ENCODE measurements at places on chromosomes 7 and 10.
A peak's percentile ranks its signal among the peaks of the same experiment; 100 is the strongest.

DNA sequence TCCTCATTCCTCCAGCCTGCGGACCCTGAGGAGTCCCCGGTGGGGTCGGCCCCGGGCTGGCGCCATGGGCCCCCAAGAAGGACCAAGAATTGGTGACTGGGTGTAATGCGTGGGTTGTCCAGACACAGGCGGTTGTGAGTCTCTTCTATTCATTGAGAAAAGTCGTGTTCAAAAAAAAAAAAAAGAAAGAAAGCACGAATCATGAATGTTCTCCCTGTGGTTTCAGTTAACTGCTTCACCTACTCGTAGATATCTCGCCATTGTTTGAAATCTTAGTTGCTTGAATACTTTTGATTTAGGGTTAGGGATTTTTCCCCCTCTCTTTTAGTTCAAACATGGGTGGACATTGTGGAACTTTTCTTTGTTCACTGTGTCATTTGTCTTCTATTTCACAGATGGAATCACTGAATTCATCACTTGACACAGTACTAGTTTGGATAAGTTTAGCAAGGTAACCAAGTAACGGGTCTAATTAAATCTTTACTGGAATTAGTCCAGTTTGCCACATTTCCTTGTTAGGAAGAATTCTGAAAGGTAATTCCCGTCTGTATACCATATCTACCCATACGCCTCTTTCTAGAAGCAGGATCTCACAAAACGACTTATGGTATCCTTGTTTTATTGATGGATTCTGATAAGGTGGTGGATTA lies 775 bp downstream of the STARD3NL start:
- H3K36me3 ChIP-seq = peaks cover 1% of the 10 kb centered on the region
- peak overlapping the region; percentile 95 for H3K4me3 ChIP-seq
- H3K27me3 ChIP-seq = peaks cover 1% of the 10 kb centered on the region
- DNase-seq = no peak
- peak overlapping the region; percentile 90 for H3K27ac ChIP-seq

DNA sequence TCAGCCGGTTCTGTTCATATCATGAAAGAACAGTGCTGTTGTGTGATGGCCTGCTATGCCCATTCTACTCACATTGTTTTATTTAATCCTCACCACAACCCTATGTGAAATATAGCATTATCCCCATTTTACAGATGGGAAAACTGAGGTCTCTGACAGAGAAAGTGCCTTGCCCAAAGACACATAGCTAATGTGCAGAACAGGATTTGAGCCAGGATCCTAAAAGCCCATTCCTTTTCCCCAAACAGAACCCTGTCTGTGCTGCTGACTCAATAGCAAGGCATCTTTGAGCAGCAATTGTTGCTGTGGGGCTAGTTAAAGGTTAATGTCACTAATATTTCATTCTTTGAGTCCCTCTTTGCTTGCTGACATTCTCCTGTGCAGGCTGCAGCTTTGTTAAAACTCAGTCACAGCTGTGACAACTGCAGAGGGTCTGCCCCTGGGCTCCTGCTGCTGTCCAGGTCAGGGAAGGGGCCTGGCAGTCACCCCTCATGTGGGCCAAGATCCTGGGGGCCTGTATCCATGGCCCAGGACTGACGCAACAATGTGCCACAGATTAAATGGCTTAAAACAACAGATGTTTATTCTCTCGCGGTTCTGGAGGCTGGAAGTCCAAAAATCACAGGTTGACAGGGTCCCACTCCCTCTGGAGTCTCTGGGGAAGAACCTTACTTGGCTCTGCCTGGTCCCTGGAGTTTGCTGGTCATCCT lies 40.4 kb downstream of the AFAP1L2 start:
- H3K4me1 ChIP-seq = peaks cover 15% of the 10 kb centered on the region
- H3K27me3 ChIP-seq = peaks cover 5% of the 10 kb centered on the region
- no peak overlapping the region for H3K4me3 ChIP-seq
- no peak for DNase-seq
- H3K27ac ChIP-seq = peak overlapping the region; percentile 59
- H3K36me3 ChIP-seq = peaks cover 5% of the 10 kb centered on the region

DNA sequence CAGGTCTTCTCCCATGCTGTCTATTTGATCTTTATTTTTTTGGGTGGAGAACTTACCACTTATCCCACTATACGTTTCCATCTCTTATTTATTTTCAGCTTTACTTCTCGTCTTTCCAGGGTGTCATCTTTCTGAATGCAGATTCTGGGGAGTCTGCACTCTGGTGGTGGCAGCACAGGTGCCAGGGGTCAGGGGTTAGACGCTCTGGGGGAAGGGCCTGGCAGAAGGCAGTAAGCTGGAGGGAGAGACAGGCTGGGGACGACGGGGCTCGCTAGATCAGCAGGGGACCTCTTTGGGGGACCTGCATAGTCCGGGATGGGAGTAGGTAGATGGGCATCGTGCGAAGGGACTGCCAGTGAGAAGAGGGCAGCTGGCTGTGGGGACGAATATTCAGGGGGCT lies 22.3 kb downstream of the CHST12 start:
- H3K4me1 ChIP-seq = peaks cover 5% of the 10 kb centered on the region
- DNase-seq = no peak
- H3K4me3 ChIP-seq = no peak overlapping the region
- H3K27ac ChIP-seq = no peak overlapping the region
- H3K27me3 ChIP-seq = no peaks in the 10 kb centered on the region
- peaks cover 1% of the 10 kb centered on the region for H3K36me3 ChIP-seq

DNA sequence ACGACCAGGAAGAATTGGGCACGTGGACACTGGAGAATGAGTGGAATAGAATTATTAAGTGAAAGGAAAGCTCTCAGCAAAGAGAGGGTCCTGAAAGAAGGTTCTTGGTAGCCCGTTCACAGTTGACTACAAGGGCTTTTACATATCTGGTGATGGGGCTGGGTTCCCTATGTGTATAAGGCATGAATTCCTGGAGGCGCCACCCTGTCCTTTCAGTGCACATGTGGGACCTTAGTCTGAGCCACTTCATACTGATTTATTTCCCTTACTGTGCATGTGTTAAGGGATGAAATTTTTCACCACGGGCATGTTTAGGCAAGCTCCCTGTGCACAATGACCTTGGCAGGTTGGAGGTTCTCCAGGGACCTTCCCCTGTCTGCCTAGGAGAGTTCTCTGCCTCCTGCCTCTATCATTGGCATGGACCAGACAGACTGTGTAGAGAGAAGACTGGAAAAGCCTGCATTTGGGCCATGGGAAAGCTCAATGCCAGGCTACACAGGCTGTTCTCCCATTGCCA lies 145.9 kb upstream of the ITGB1 start:
- no peak overlapping the region for H3K4me3 ChIP-seq
- no peaks in the 10 kb centered on the region for H3K27me3 ChIP-seq
- DNase-seq = no peak

DNA sequence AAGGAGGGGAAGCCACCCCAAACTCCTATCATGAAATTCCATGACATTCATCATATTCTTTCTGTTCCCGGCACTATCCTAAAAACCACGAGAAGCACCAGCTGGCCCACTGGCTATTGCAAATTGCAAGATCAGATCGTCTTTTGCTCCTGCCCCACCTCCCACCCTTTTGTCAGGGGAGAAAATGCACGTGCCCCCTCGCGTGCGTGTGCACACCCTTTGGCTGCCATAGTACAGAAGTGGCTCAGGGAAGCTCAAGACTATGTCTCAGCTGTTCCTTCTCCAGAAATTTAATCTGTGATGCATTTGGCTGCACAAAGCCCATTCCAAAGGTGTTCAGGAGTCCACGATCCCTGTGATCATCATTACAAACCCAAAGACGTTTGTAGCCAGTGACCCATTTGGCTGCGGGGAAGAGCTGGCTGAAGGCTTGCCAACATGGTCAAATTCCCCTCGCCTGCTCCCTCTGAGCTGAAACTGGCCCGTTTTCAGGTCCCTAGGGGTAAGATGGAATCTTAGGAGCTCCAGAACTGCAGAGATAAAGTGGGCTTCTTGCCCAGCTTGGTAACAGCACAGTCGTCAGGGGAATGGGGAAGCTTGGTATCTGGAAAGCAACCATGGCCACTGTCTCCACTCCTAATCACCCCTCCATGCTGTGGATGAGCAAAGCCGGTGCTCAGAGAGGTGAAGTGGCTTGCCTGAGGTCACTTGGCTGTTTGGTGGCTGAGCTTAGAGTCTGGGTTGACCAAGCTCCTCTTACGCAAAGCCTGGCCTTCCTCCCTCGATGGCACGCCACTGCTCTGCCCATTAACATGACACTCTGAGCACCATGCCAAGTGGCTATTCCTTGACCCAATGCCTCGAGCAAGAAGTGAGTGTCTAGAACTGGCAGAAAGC lies 155.4 kb downstream of the NEURL1 start:
- peaks cover 2% of the 10 kb centered on the region for H3K4me1 ChIP-seq
- H3K4me3 ChIP-seq = no peak overlapping the region
- no peak overlapping the region for H3K27ac ChIP-seq
- DNase-seq = no peak
- H3K27me3 ChIP-seq = peaks cover 7% of the 10 kb centered on the region

DNA sequence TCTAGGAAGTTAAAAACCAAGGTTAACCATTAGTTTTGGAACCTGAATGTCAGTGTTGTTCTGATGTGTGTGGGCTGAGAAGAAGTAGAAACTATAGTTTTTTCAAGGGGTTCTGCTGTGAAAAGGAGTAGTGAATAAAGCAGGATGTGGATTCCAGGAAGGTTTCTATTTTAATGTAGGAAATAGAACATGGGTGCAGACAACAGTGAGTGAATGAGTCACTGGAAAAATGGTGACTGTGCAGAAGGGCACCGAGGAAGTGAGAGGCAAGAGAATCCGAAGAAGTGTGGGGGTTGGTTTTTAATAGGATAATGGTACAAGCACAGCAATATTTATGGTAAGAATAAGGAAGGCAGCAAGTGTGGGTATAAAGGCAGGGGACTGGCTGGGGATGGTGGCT lies 120.4 kb downstream of the ARHGAP21 start:
- no peak for DNase-seq
- no peak overlapping the region for H3K4me3 ChIP-seq
- peaks cover 11% of the 10 kb centered on the region for H3K36me3 ChIP-seq
- H3K27me3 ChIP-seq = peaks cover 3% of the 10 kb centered on the region

- no peaks in the 10 kb centered on the region for H3K27me3 ChIP-seq
- H3K4me3 ChIP-seq = no peak overlapping the region
- no peaks in the 10 kb centered on the region for H3K36me3 ChIP-seq
- no peak overlapping the region for H3K27ac ChIP-seq
- DNase-seq = no peak
Observed at GRCh38 chr7:51029701-51030191, 247.1 kb upstream of the GRB10 start.

DNA sequence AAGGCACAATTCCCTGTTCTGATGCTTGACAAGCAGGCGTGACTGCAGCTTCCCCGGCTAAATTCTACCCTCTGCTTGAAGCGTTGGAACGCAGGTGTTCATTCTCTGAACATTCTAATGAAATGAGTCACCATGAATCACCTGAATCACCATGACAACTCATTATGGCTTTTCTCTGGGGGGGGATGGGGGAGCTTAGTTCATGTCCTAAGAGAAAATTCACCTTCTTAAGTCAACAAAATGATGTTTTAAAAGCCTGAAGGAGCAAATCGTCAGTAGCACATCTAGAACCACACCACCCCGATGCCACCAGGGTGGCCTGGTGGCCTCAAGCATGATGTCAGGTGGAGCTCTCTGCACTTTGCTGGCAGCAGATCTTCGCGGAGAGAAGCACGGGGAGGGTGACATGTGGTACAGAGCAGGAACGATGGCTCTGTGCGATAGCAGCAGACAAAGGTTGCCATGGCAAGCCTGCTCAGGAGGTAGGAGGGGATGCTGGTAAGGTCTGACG lies 33.7 kb downstream of the DDC start:
- peaks cover 28% of the 10 kb centered on the region for H3K4me1 ChIP-seq
- no peaks in the 10 kb centered on the region for H3K36me3 ChIP-seq
- peaks cover 17% of the 10 kb centered on the region for H3K27me3 ChIP-seq
- H3K4me3 ChIP-seq = peak overlapping the region; percentile 81

DNA sequence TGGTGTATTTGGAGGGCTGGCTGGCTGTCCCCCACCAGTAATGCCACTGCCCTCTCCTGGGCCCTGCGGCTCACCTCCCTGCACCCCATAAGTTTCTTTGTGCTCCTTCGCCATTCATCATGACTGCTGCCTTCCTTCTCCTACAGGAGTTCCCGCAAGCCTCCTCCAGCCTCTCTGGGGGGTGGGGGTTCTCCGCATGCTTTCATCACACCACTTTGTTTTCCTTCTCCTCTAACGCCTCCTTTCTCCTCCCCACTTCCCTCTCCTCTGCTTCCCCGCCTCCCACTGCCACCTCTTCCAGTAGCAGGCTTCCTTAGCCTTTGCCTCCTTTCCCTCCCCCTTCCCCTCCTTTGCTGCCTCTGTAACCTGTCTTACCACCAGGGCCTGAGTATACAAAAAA lies 58.1 kb downstream of the PAX2 start:
- H3K4me3 ChIP-seq = no peak overlapping the region
- peaks cover 4% of the 10 kb centered on the region for H3K4me1 ChIP-seq
- H3K27me3 ChIP-seq = peaks cover 4% of the 10 kb centered on the region
- no peaks in the 10 kb centered on the region for H3K36me3 ChIP-seq
- DNase-seq = peak; percentile 3

DNA sequence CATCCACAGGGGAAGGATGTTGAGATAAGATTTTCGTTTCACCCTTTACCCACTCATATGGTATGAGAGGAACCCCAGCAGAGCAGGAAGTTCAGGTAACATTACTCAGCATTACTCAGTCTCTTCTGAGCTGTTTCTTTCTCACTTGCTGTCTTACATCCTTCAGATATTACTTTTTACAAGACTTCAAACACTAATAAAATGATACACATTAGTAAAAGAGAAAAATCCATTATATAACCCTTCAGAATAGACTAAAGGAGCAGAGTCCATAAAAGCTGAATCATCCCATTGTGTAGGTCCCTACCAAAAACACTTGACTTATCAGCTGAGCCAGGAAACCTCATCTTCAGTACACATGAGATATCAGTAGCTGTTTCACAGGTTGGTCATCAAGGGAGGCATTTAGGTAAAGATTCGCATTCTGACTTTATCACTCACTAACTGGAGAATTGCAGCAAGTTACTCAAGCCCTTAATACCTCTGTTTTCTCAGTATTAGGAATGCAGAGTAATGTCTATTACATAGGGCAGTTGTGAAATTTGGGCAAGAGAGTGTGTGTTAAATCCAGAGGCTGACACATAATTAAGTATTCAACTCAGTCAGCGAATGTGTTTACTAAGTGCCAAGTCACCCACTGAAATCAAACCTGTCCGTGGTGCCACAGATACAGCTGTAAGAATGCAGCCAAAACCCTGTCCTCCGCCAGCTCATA lies 44.7 kb downstream of the KLF6 start:
- H3K27me3 ChIP-seq = no peaks in the 10 kb centered on the region
- no peak overlapping the region for H3K4me3 ChIP-seq
- H3K4me1 ChIP-seq = peaks cover 3% of the 10 kb centered on the region
- no peak for DNase-seq
- no peaks in the 10 kb centered on the region for H3K36me3 ChIP-seq

DNA sequence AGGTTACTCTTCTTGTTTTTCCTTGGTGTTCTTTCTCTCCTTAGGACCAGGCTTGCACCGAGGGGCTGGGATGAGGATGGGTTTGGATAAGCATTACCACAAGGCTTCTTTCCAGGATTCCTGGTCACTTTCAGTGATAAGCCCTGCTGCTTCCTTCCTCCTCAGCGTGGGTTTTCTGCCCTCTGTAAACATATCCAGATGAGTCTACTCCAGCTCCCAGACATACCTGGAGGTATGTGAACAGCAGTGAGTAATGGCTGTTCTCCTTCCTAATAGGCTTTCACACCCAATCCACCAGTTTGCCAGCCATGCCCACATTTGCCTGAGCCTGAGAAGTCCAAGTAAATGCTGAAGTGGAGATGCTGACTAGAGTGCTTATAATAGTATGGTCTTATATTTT lies 229.8 kb upstream of the YAE1 start:
- no peaks in the 10 kb centered on the region for H3K4me1 ChIP-seq
- H3K27me3 ChIP-seq = peaks cover 3% of the 10 kb centered on the region
- H3K27ac ChIP-seq = no peak overlapping the region
- DNase-seq = no peak
- no peaks in the 10 kb centered on the region for H3K36me3 ChIP-seq
